ENCODE measurements at places on chromosomes 4 and X. TPM values are rescaled to one million over a fixed set of nuclear protein-coding genes. Genes with fewer than 3 reads are reported as not detected.

DNA sequence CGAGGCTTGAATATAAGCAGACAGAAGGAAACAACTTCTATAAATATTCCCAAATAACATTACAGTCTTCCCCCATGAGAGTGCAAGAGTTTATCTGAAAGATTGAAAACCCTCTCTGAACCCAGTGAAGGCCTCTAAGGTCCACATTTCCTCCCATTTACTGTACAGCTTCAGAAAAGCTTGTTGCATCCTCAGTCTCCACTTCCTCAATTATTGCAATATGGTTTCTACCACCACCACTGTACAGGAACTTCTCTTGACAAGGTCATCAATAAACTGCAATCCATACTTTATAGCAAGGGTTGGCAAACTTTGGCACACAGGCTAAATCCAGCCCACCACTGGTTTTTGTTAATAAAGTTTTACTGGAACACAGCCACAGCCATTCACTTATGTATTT is 239.0 kb downstream of the THOC2 start:
- H3K4me1 ChIP-seq: no peaks in the 10 kb centered on the region
- DNase-seq: no peak
- H3K4me3 ChIP-seq: no peak overlapping the region
- H3K27ac ChIP-seq: no peak overlapping the region
- no peaks in the 10 kb centered on the region for H3K27me3 ChIP-seq

DNA sequence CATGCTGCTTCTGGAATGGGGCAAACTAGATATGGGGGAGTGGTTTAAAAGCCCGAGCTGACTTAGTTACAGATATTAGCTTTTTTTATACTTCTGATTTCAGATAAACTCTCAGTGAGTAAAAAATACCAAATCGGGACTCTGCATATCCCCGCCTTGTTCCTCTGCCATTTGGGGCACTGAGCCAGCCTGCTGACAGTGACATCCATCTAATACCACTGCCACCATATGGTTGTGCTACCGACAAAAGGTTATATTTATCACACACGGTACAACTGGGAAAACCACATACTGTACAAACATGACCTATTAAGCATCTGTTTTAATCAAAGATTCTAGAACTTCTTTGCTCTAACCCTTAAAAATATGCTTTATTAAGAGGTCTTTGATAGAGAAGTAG is 78.7 kb downstream of the GALNT7 start:
- no peaks in the 10 kb centered on the region for H3K36me3 ChIP-seq
- no peak overlapping the region for H3K27ac ChIP-seq
- DNase-seq: no peak

Gene SRPK3
- total RNA-seq: 0.99 TPM

DNA sequence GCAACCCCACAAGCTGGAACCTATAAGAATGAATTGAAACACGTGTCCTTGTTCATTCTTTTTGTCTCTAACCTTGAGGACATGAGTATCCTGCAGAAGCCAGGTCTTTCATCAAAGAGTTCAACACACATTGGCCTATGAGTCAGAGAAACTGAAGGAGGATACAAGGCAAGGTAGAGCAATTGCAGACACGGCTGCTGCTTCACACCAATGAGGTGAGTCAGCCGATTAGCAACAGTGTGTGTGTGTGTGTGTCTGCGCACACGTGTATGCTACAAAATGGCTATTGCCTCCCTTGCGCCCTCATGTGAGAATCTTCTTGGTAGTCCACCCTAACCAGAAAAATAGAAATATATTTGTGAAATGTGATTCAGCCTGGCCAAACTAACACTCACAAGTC is 1477.7 kb upstream of the IGFBP7 start:
- DNase-seq: no peak
- H3K27ac ChIP-seq: no peak overlapping the region
- no peaks in the 10 kb centered on the region for H3K4me1 ChIP-seq
- no peak overlapping the region for H3K4me3 ChIP-seq

Gene PITX2
- total RNA-seq: 37.7 TPM

DNA sequence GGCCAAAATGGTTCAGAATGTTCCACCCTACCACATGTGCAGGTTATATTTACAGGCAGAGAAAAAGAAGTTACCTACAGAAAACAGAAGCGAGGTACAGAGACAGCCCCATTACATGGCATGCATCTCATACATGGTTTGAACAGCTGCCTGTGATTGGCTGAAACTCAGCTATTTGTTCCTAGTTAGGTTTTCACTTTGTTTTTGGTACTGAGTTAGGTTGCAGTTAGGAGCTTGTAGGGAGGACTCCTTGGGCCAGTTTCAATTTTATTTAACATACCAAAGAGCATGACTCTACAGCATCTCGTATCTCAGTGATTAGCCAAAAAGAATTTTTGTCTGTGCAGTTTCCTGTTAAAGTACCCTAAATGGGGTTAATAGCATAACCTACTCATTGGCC is 392.0 kb downstream of the MAPK10 start:
- H3K36me3 ChIP-seq: peaks cover 3% of the 10 kb centered on the region
- no peak overlapping the region for H3K4me3 ChIP-seq
- peaks cover 19% of the 10 kb centered on the region for H3K4me1 ChIP-seq
- no peak for DNase-seq

DNA sequence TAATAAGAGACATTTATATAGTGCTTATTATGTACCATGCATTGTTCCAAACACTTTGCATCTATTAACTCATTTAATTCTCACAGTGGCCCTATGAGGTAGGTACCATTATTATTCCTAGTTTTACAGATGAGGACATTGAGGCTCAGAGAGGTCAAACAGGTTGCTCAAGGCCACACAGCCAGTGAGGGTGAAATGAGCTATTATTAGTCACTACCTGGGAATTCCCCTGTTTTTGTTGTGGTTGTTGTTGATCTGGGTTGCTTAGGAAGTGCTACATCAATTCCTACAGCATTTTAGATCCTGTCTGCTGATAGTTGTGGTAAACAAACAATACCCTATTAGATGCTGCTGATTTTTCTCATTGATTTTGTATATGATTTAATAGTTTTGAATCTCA is 41.2 kb downstream of the APLN start:
- H3K36me3 ChIP-seq: no peaks in the 10 kb centered on the region
- no peak for DNase-seq
- H3K27me3 ChIP-seq: no peaks in the 10 kb centered on the region

Gene APELA
- not detected for total RNA-seq

DNA sequence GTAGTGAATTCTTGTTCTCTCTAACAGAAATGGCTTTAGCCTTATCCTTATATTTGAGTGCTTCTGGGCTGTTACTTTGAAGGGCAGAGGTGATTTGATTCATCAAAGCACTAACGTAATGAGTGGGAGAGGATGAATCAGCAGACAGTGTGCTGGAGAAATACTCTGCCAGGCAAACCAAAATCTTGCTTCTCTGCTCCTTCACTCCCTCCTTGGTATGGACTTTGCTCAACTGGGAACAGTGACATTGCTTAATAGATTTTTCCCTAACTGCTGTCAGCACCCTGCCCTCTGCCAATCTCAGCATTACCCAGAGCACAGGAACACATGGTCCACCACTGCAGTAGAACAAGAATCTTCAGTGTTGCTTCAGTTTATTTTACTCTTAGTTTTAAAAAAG is 56.0 kb downstream of the PDLIM5 start:
- H3K4me1 ChIP-seq: peaks cover 43% of the 10 kb centered on the region
- no peak overlapping the region for H3K4me3 ChIP-seq
- H3K27ac ChIP-seq: peak overlapping the region; percentile 54
- H3K36me3 ChIP-seq: peaks cover 6% of the 10 kb centered on the region

Gene STBD1
- 14.8 TPM for total RNA-seq

Gene RASL11B
- 1.3 TPM for total RNA-seq

- no peak overlapping the region for H3K4me3 ChIP-seq
- no peaks in the 10 kb centered on the region for H3K4me1 ChIP-seq
- H3K27ac ChIP-seq: no peak overlapping the region
- no peak for DNase-seq
- H3K36me3 ChIP-seq: no peaks in the 10 kb centered on the region
- H3K27me3 ChIP-seq: no peaks in the 10 kb centered on the region
These were observed 76.2 kb upstream of the ESX1 start for GRCh38 chrX:104330966-104331365.

- no peaks in the 10 kb centered on the region for H3K27me3 ChIP-seq
- DNase-seq: no peak
- H3K4me1 ChIP-seq: peaks cover 21% of the 10 kb centered on the region
- no peak overlapping the region for H3K4me3 ChIP-seq
These were observed 152.7 kb downstream of the APBB2 start for GRCh38 chr4:41061482-41062185.

DNA sequence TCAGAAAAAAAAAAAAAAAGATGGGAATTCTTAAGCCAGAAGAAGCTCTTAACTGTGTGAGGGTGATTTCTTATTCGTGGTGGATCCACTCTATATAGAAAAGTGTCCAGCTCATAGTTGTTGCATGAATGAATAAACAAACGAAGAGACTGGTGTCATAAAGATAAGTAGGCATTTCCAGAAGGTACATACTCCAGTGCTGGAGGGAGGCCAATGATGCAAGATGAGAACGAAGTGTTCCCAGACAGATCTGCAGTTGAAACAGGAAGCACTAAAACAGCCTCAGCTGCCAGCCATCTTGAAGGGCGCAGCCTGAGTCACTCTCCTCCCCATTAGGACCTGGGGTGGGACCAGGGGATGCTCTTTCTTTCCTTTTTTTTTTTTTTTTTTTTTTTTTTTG is 47.4 kb upstream of the HOPX start:
- no peak overlapping the region for H3K4me3 ChIP-seq
- peak overlapping the region; percentile 66 for H3K27ac ChIP-seq
- H3K4me1 ChIP-seq: peaks cover 18% of the 10 kb centered on the region
- no peaks in the 10 kb centered on the region for H3K27me3 ChIP-seq
- no peaks in the 10 kb centered on the region for H3K36me3 ChIP-seq

Gene SMARCA1
- total RNA-seq: 54.5 TPM

- DNase-seq: no peak
- no peak overlapping the region for H3K4me3 ChIP-seq
- no peaks in the 10 kb centered on the region for H3K27me3 ChIP-seq
- H3K36me3 ChIP-seq: no peaks in the 10 kb centered on the region
- H3K4me1 ChIP-seq: no peaks in the 10 kb centered on the region
These were observed 535.3 kb upstream of the RPS6KA3 start for GRCh38 chrX:20802036-20802435.

- no peaks in the 10 kb centered on the region for H3K27me3 ChIP-seq
- no peak overlapping the region for H3K27ac ChIP-seq
- no peak overlapping the region for H3K4me3 ChIP-seq
- no peaks in the 10 kb centered on the region for H3K4me1 ChIP-seq
These were observed 137.8 kb downstream of the GUCY2F start for GRCh38 chrX:109344101-109344500.

DNA sequence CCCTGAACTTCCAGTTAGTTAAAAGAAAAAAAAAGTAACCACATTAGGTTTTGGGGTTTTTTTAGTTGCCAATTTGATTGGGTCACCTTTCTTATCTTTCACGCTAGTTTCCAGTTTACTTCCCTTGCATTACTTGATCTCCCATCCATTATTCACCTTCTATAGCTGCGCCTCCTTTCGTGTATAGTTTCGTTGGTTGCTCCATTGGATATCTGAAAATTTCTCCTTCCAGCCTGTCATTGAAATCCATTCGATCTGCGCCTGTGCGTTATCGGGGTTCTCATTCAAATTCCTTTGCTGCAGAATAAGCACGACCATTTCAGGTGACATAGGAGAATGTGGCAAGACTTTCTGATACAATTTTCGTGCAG is 764 bp downstream of the TRAPPC11 start:
- peak overlapping the region; percentile 92 for H3K27ac ChIP-seq
- H3K4me3 ChIP-seq: peak overlapping the region; percentile 94
- H3K27me3 ChIP-seq: no peaks in the 10 kb centered on the region
- no peak for DNase-seq

Gene ADRA2C
- total RNA-seq: 10.3 TPM

DNA sequence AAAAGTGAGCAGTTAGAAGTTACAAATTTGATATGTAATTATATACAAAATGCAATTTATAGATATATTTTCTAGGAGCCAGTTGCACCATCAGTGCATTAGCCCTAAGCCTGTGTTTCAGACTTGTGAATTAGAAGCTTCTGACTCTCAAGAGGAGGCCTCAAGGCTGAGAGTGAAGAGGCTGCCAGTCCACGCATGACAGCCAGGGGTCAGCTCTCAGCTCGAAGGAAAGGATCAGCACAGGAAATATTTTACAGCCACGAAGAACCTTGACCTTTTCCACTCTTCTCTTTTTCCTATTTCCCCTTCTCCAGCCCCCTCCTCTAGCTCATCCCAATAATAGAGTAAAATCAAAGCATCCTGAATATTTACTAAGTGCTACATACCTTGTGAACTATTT is 642.4 kb downstream of the TRIML1 start:
- H3K27ac ChIP-seq: no peak overlapping the region
- H3K36me3 ChIP-seq: no peaks in the 10 kb centered on the region
- DNase-seq: no peak
- H3K4me3 ChIP-seq: no peak overlapping the region
- no peaks in the 10 kb centered on the region for H3K27me3 ChIP-seq

Gene SPP1
- 11.0 TPM for total RNA-seq

DNA sequence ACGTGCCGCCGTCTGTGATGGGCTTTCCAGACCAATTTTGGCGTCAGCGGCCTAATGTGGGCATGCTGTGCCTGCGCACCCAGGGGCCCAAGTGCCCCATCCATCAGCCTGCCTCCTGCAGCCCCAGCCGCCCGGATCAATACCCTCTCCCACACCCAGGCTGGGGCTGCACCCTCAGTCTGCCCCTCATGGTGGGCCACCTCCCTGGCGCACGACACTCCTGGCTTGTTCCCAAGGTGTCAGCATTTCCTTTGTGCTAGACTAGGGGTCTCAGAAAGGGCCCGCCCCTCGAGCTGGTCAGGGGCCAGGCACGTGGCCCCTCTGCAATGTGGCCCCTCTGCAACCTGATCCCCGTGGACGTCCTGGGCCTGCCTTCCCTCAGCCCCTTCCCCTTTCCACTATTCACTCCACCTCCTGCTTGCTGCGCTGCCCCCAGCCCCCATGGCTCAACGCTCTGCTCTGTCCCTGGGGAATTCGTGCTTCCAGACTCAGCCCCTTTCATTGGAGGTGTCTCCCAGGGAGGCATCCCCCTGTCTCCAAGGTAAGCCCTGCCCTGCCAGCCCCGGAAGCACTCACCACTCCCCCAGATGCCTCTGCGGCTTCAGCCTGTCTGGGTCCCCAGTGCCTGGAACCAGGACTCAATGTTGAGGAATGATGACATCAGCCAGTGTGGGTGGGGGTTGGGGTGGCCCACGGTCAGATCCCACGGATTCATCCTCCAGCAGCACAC is 130.8 kb downstream of the HMX1 start:
- no peaks in the 10 kb centered on the region for H3K4me1 ChIP-seq
- H3K4me3 ChIP-seq: no peak overlapping the region
- no peak overlapping the region for H3K27ac ChIP-seq
- peaks cover 31% of the 10 kb centered on the region for H3K27me3 ChIP-seq
- DNase-seq: peak; percentile 68
- no peaks in the 10 kb centered on the region for H3K36me3 ChIP-seq

Gene NDUFB11
- 78.5 TPM for total RNA-seq

Gene NLGN3
- 2.8 TPM for total RNA-seq

DNA sequence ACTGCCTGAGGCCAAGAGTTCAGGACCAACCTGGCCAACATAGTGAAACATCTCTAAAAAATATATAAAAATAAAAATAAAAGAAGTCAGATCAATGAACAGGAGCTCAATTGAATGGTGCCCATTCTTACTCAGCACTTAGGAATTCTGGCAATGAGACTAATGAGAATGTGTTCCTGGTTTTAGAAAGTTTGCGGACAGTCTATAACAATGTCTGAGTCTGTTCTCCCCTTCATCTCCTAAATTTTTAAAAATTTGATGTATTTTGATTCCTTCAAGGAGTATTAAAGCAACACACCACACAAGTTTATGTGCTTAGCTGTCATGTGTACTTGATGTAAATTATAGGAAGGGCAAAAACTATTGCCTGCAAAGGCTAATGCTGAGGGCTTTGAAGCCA is 30.6 kb upstream of the KCNIP4 start:
- no peaks in the 10 kb centered on the region for H3K27me3 ChIP-seq
- no peaks in the 10 kb centered on the region for H3K36me3 ChIP-seq
- DNase-seq: no peak
- no peaks in the 10 kb centered on the region for H3K4me1 ChIP-seq
- H3K27ac ChIP-seq: no peak overlapping the region
